Cortex of kidney (tissue), 1 donor: ENCODE measurements at places on chromosomes 16 and 17.

DNA sequence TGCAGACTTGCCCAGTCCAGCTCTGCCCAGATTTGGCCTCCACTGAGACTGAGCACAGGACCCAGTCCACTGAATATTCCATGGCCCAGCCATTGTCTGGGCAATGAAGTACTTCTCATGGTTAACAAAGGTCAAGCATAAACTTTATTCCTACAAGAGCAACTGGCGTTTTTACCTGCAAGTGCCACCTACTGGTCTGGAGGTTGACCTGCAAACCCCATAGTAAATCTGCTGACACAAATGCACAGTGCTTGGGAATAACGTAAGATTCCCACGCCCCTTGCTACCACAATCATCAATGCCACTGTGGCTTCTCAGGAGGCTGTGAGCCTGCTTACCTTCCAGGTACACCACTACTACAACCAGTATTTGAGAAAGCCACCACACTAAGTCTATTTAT, 170.2 kb downstream of the CEP112 start:
- no peak for DNase-seq

- DNase-seq = no peak
These were observed 83.4 kb downstream of the GAS7 start for GRCh38 chr17:10114931-10115535.

GRCh38 chr17:73160980-73161630, 3.7 kb upstream of the SSTR2 start:
- DNase-seq = no peak

DNA sequence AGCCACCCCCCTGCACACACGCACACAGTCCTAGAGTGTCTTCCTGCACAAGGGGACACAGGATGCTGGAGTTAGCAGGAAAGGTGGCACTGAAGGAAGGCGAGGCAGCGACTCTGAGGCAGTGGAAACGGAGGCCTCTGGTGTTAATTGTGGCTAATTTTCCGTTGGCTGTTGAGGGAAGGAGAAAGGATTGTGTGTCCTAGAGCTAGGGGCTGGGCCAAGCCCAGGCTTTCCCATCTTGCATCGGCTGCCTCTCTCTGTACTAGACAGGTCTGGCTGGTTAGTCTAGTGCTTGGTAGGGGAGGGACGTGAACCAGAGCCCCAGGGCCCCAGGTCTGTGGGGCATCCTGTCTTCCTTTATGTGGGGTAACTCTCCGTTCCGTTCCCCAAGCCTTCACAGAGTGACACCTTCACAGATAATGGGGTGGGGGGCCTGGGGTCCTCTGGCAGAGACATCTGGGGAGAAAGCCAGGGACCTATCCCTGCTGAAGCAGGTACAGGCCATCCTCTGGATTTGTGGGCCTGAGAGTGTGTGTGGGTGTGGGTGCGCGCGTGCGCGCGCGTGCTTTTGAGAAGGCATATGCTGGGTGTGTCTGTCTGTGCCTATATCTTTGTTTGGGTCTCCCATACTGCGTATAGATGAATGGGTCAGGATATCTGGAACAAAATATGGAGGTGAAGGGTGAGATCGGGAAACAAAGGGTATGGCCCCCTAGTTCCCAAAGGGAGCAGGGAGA, at the start of gene CHD3:
TSS of gene CHD3 (plus strand) at position 606 of the 737 bp plus-strand sequence. CDS start 212 bp downstream, outside the sequence.
- no peak for DNase-seq

DNA sequence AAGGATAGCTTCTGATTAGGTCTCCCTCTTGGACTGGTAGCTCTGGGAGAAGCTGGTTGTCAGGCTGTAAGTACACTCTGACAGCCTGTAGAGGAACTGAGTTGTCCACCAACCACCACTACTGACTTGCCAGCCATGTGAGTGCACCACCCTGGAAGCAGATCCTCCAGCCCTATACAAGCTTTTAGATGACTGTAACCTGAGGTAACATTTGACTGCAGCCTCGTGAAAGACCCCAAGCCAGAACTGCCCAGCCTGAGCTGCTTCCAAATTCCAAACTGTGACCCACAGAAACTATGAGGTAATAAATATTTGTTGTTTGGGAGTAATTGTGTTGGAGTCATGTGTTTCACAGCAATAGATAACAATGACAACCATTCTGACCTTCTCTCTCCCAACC, 30.8 kb upstream of the DYNLL2 start:
- DNase-seq = no peak

DNA sequence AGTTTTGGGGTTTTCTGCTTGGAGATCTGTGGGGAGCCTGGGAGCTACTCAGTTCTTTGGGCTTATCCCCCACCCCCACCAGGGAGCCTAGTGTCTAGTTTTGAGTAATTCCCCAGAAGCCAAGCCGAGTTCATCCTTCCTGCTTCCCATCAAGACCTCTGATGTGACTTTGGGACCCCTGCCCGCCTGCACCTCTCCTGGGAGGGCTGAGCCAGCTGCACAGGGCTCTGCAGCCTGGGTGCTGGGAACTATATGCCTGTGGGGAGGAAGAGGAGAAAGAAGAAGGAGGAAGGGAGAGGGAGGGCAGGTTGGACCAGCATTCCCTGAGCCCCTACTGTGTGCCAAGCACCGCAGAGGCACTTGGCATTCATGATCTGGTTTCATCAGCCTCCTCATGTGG, 178.9 kb downstream of the TMEM132E start:
- DNase-seq = no peak

- DNase-seq = no peak
These were observed 75.5 kb downstream of the CMIP start for GRCh38 chr16:81520151-81520470.

DNA sequence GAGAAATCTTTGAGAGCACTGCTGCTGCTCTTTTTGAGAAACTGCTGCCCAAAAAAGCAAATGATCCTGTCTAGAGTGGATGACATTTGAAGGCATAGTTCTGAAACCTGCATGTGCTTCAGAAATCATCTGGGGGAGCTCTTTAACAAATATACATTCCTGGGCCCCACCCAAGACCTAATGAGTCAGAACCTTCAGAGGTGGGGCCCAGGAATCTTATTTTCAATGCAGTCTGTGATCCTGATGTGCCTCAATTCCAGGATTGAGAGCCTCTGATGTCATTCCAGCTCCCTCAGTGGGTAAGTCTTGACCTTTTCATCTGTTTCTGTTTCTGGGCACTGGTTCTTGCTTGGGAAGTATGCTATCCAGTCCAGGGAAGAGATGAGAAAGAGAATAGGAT, 42.3 kb downstream of the HNF1B start:
- DNase-seq = no peak

- no peak for DNase-seq
These were observed 30.7 kb upstream of the CDH5 start for GRCh38 chr16:66335704-66336329.

GRCh38 chr16:66954097-66954659, 6.9 kb upstream of the CES3 start:
- DNase-seq = no peak

GRCh38 chr16:82481455-82481854, 145.3 kb upstream of the CDH13 start:
- DNase-seq = no peak

GRCh38 chr16:58513874-58514273, 1.4 kb upstream of the SETD6 start:
- DNase-seq = no peak

DNA sequence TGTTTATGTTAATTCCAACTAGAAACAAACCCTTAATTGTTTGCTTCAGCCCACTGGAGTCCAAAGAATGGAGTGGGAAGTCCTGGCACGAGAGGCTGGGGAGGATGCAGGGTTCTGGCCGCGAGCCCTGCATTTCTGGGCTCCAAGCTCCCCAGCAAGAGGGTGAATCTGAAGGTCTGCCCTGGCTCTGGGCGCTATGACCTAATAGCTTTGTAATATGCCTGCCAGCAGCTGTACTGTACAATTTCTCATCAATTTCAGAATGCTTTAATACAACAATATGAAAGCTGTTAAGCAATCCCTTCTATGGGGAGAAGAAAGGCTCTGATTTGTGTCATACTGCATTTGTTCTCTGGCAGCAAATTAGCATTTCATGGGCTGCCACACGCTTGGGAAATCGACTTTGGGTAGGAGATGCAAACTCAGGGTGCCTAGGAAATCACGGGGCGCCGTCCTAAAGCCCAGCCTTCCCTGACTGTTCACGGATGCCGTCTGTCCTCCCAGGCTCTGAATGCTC, 43.8 kb downstream of the NDEL1 start:
- DNase-seq = no peak

DNA sequence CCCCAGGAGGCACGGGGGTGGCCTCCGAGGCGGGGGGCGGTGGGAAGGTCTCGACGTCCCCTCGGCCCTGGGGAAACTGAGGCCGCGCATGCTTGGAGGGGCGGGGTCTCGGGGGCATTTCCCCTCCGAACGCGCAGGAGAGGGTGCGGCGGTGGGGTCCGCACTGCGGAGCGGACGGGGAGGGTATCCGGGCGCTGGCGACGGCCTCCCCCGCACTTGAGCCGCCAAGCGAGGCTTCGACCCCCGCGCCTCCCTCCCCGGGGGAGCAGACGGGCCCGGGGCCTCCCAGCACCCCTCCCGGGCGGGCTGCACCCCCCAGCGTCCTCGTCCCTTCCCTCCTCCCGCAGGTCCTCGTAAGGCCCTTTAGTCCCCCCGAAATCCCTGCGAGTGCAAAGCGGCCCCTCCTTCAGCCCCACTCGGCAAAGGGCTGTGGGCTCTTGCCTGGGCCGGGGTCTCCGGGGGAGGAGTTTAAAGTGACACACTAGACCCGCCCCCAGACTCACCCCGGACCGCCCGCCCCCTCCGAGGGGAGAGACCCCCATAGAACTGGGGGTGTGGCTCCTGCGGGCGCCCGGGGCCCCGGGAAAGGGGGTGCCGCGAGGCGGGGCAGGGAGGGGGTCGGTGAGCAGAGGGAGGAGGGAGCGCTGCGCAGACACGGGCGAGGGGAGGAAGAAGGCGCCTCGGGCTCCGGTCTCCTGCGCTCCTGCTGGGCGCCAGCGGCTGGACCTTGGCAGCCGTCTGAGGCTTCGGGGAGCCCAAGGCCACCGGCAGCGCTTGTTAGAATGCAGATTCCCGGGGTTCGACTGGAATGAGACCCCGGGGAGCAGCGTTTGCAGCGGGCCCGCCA, 632 bp downstream of the BAIAP3 start:
- no peak for DNase-seq

DNA sequence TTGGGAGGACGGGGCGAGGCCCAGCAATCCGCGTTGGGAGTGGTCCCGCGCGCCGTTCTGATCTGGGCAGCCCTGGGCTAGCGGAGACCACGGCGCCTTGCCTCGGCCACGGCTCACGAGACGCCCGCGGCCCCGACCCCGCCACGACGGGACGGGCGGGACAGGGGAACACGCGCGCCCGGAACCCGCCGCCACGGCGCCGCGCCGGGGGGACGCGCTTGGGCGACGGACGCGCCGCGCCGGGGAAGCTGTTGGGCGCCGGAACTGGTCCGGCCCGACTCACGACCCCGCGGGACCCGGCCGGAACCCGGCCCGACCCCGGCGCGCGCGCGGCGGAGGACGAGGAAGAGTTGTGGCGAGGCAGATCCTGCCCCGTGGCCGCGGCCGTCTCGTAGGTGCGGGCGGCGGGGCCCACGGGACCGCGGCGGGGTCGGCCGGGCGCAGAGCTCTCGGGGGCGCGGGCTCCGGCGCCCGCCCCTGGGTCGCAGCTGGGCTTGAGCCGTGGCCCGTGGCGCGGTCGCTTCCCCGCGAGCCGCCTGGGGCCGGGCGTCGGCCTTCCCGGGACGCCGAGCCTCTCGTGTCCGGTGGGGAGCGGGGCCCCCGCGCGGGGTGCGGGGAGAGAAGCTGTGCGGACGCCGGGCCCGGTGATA, at the start of gene ACSF3:
TSS of gene ACSF3 (plus strand) at position 251 of the 650 bp plus-strand sequence. CDS start 6,830 bp downstream, outside the sequence.
- DNase-seq = no peak

DNA sequence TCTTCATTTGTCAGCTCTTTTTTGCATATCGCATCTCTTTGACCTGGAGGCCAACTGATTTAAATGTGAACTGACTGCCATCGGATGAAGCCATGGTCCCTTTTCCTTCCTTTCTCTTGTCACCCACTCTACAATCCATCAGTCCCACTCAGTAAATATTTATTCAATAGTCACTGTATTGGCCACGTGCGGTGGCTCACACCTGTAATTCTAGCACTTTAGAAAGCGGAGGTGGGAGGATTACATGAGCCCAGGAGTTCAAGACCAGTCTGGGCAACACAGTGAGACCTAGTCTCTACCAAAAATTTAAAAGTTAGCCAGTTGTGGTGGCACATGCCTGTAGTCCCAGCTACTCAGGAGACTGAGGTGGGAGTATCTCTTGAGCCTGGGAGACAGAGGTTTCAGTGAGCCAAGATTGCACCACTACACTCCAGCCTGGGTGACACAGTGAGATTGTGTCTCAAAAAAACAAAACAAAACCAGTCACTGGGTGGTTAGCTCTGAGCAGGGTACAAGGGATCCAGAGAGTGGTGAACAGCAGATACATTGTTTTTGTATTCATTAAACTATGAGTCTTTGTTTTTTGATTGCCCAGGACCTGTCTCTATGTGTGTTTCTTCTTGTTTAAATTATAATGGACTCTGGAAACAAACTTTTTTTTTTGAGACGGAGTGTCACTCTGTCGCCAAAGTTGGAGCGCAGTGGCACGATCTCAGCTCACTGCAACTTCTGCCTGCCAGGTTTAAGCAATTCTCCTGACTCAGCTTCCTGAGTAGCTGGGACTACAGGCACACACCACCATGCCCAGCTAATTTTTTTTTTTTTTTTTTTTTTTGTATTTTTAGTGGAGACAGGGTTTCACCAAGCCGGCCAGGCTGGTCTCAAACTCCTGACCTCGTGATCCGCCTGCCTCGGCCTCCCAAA, 6.9 kb downstream of the PHAF1 start:
- no peak for DNase-seq

DNA sequence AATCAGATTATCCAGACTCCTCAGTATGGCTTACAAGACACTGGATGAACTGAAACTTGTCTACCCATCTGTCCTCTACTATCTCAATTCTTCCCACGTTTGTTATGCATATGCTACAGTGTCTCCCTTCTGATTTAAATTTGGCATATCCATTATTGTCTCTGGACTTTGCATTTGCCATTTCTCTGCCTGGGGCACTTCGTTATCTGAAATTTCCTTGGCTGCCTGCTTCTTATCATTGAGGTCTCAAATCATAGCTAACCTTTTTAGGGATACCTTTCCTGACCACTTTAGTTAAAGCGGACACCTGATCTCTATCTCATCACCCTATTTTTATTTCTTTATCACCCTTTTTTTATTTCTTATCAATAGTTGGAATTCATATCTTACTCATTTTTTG, 853.4 kb downstream of the KCNJ2 start:
- DNase-seq = no peak

GRCh38 chr16:30530163-30531037, 4.0 kb upstream of the ZNF768 start:
- no peak for DNase-seq

DNA sequence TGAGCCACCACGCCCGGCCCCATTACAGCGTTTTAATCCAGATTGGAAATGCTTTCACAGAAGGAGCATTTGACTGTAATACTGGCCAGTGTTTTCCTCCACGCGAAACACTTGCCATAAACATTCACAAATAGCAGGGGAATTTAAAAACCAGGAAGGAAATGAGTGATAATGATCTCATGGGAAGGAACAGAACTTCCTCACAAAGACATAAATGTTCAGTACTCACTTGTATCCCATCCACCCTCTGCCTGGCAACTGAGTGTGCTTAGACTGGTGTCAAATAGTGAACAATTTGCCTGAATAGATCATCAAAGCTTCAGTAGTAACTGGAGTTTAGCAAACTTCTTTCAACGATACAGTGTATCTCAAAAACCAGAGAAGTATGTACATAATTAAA, 54.1 kb downstream of the PSMD12 start:
- DNase-seq = no peak
